ENCODE measurements at places on chromosomes 6 and 20.

- no peak for DNase-seq
These were observed 11.0 kb downstream of the TBPL1 start for GRCh38 chr6:133964052-133964451.

GRCh38 chr6:40054186-40054585 lies 119.9 kb upstream of the MOCS1 start:
- no peak for DNase-seq

- DNase-seq: no peak
These were observed 203.1 kb downstream of the UBE3D start for GRCh38 chr6:82862543-82862942.

DNA sequence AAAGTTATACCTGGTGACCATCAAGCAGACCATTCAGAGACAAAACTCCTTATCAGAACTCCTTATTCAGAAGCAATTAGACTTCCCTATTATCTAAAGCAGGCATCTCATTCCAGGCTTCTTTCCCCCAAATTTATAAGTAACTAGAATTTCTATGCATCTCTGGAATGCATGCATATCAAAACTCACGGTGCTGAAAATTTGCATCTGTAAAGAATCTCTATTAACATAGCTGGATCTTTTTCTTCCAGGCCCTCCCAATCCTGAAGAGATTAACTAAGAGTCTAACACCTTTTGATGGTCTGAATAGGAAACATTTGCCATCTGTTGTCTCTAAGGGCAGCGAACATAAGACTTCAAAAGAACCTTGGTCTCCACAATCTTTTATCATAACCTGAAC lies 22.8 kb upstream of the SLC52A3 start:
- no peak for DNase-seq

- DNase-seq: no peak
These were observed 8.7 kb downstream of the GFRA4 start for GRCh38 chr20:3654326-3655130.

DNA sequence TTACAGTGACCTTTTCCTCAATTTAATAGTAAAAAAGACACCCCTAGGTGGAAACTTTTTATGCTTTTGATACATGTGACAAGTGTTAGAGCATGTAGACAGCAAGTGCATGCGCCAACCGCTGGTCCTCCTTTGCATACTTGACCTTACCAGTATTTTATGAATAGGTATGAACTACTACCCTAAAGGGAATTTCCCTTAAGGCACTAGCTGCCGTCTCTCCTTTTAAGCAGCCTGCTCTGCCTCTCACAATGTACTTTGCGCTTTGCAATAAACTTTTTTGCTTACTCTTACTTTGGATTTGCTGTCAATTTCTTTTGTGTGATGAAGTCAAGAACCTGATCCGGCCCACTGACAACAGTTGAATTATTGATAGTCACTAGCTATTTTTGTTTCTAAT lies 50.6 kb upstream of the ZNF133 start:
- DNase-seq: no peak

DNA sequence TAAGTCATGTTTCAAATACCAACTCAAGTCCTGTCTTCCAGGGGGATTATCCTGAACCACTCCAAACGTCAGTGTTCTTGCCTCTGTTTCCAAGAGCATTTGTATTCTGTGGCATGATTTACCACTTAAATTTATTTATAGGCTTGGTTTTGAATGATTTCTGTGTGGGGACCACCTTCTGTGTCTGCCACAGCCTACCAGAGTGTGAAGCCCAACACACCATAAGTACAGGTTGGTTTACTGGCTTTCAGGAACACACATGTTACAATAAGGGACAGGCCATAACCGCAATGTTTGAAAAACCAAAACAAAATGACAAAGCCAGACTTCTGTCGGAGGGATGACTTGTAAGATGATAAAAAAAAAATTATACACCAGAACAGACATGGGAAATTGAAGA lies 56.5 kb upstream of the MAP3K7 start:
- no peak for DNase-seq

GRCh38 chr20:44911264-44911921 lies 1.5 kb downstream of the PABPC1L start:
- peak; percentile 8 for DNase-seq

DNA sequence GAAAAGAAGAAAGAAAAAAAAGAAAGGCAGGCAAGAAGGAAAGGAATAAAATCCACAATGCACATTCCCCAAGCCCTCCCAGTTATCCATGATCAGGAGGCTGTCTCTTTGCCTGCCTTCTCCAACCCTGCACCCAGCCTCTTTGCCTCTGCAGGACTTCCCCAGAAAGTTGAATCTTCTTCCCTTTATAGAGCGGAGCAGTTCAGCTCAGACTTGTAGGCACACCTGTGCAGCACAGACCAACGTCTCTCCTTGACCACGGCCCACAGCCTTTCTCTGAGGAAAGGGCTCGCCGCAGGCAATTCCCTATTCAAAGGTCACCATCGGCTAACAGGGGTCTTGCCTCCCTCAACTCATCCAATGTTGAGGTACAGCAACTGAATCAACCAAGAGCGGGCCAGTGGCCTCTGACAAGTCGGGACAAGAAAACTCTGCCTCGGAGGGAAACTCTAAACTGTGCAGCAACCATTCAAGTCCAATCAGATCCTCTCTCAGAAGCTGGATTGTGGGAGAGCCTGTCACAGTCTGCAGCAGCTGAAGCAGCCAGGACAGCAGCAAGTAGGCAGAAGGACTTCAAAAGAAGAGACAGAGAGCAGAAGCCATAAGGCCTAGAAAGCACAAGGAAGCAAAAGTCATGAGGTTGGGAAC lies 529.2 kb upstream of the JARID2 start:
- DNase-seq: no peak

DNA sequence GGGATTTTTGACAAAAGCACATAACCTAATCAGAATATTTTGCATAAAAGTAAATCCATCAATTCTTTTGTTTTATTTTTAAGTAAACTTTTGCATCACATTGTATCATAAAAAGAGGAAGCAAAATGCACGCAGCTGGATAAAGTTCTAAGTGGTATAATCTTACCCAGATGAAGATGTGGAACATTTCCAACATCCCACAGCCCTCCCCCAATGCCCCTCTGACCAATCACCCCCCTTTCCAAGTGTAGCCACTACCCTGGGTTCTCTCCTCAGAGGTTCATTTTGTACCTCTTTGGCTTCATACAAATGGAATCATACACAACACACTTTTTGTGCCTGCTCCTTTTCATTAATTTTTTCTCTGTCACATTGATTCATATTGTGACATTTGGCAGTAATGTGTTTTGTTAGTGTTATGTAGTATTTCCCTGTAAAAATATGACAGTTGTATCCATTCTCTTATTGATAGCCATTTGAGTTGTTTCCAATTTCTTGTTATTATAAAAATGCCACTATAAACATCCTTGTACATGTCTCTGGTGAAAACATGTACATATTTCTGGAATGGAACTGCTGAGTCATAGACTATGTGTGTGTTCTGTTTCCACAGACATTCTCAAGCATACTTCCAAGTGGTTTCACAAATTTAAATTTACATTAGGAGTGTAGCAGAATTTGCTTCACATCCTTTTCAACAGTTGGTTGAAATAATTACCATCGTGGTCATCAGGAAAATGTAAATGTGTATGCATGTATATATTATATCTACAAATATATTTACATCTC lies 92.9 kb upstream of the SYNDIG1 start:
- no peak for DNase-seq

- DNase-seq: no peak
These were observed 2.8 kb upstream of the HTR1B start for GRCh38 chr6:77466055-77466450.

GRCh38 chr6:168280899-168281245 lies 38.7 kb downstream of the DACT2 start:
- DNase-seq: no peak

- no peak for DNase-seq
These were observed 104.6 kb upstream of the AKIRIN2 start for GRCh38 chr6:87806635-87807034.

DNA sequence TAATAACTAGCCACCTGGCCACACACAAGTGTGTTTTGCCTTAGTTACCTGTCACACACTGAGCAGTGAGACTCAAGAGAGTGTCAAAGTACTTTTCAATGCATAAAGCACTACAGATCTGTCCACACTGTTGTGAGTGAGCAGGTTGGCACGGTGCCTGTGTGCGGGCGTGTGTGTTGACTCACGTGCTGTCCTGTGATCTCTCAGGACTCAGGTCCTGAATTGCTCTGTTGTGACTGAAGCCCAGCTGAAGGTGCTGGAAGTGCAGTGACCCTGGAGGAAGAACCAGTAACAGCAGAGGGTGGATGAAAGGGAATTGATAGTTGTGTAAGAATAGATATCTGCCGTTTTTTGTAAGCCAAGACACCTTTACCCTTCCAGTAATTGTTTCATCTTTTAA lies 18.3 kb downstream of the SLC16A10 start:
- no peak for DNase-seq

DNA sequence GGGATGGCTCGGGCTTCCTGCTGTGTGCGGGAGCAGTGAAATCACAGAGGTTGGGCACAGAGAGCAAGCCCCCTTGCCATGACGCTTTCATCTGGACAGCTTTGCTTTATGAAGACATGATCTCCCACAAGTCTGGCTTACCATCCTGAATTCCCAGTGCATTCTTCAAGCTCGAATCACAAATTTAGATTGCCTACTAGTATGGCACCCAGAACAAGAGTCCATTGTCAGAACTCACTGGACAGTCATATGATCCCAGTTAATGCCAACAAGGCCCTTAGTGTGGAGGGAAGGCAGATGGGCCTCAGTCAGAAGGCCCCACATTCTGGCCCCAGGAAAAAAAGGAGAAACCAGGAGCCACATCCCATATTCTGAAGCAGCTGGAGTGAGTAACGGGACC lies 147.3 kb upstream of the FOXQ1 start:
- DNase-seq: no peak

GRCh38 chr6:107616775-107617174 lies 126.9 kb downstream of the SOBP start:
- DNase-seq: no peak
